Activated naive CD4-positive, alpha-beta T cell (primary cell): ENCODE measurements at places on chromosomes 11 and 22.

GRCh38 chr11:61071208-61071681 lies 31.0 kb upstream of the CD5 start:
- peak; percentile 54 for DNase-seq

- DNase-seq = no peak
Measured at GRCh38 chr11:122155765-122156527, 39.9 kb upstream of the BLID start.

DNA sequence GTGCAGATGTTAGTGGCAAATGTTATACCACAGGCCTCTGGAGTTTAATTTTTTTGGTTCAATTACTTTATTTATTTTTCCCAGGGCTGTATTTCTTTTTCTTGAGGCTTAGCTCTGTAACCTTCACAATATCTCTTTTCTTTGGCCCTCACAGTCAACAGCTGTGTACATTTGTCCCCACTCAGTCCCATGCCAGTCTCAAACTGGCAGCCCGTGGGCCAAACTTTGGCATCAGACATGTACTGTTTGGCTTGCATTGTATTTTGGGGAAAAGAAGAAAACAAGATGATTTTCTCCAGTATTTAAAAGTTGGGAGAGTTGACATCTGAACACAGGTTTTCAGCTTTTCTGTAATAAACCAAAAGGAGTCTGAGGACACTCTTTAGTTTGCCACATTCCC lies 87.1 kb downstream of the PRR5L start:
- DNase-seq = no peak

DNA sequence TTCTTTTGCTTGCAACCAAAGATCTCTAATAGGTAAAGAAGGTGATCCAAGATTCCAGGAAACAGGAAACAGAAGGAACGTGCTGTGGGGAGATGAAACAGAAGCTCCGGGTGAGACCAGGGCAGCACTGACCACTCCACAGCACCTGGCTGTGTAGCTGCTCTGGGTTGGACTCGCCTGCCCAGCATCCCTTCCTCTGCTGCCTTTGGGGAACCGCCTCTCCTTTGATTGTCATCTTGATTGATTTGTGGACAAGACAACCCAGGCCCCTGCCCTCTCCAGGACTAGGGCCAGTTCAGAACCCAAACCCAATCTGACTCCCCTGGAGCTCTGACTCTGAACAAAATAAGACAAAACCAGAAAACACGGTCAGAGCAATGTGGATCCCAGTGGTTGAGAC lies 14.7 kb upstream of the APOBEC3A start:
- no peak for DNase-seq

DNA sequence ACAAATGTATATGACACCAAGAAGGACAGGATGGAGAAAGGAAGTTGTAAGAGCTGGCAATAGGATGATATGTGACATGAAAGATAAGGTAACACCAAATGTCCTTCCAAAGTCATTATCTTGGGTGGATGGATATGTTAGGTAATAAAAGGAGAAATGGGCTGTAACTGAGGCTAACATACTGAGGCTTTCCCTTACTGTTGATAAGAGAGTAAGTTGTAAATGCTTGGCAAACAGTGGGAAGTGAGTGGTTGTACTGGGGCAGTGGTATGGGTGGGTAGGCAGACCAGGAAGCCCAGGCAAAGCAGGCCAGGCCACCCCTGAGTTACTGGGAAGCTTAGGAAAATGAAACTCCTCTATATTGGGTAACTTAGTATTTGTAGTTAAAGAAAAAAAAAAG lies 73.7 kb downstream of the ARHGAP42 start:
- DNase-seq = no peak

DNA sequence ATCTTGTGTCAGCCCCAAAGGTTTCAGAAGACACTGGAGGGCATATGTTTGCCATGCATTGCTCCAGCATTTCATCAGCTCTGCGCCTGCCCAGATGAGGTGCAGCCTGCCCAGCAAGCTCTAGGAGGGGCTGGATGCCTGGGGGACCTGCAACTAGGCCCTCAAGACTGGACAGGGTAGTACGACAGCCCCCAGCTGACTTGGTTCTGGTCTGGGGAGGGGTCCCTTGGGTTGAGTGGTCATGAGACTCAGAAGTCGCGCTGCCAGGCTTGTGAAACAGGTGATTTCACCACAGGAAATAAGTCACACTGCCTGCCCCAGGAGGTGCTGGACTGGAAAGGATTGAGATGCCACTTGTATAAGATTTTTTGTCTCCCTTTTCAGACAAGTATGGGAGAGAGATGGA lies 23.4 kb downstream of the TPBGL start:
- no peak for DNase-seq

DNA sequence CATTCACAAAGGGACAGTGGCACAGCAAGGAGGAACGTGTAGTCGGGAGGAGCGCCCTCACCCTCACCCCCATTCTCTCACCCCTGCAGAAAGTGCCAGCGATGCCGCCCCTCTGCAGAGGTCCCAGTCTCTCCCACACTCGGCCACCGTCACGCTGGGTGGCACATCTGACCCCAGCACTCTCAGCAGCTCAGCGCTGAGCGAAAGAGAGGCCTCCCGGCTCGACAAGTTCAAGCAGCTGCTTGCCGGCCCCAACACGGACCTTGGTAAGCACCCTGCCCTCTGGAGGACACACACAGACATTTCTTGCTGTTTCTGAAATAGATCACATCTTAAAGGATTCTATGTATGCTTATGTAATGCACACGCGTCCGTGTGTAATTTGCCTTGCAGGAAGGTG lies 34.9 kb downstream of the TBC1D22A start:
- DNase-seq = no peak

DNA sequence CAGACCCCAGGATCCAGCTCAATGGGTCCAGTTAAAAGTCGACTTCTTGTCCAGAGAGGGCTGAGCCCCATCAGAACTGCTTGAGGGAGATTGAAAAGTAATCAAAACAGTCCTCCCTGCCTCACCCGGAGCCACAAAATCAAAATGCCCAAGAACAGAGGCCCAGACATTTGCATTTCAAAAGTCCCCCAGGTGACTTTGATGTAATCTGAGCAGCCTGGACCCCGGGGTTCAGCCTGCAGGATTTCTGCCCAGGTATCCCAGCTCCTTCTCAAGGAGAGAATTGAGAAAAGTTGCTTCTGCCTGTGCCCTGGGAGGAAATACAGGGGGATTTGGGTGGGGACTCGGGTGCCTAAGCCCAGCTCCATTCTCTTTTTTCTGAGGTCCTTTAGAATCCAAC lies 1385.0 kb downstream of the TBC1D22A start:
- no peak for DNase-seq

- DNase-seq = no peak
Measured at GRCh38 chr22:33194529-33195077, 136.4 kb upstream of the SYN3 start.

- no peak for DNase-seq
Measured at GRCh38 chr11:34278693-34279297, 79.0 kb downstream of the ABTB2 start.

GRCh38 chr11:3375552-3375951 lies 3.4 kb downstream of the ZNF195 start:
- DNase-seq = no peak

DNA sequence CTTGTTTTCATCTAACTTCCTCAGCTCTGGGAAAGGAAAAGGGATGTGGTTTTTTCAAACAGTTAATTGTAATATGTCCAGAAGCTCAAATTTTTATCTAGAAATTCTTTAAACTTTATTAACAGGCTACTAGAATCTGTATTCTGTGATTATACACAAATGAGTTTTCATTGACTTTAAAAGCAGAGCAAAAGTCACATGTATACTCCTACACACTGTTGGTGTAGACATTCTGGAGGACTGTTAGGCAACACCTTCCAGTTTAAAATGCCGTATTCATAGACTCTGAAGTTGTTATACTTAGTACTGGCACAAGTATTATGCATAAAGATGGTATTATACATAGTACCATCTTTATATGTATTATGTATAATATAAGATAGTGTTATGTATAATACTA lies 64.9 kb downstream of the SPECC1L start:
- DNase-seq = no peak

DNA sequence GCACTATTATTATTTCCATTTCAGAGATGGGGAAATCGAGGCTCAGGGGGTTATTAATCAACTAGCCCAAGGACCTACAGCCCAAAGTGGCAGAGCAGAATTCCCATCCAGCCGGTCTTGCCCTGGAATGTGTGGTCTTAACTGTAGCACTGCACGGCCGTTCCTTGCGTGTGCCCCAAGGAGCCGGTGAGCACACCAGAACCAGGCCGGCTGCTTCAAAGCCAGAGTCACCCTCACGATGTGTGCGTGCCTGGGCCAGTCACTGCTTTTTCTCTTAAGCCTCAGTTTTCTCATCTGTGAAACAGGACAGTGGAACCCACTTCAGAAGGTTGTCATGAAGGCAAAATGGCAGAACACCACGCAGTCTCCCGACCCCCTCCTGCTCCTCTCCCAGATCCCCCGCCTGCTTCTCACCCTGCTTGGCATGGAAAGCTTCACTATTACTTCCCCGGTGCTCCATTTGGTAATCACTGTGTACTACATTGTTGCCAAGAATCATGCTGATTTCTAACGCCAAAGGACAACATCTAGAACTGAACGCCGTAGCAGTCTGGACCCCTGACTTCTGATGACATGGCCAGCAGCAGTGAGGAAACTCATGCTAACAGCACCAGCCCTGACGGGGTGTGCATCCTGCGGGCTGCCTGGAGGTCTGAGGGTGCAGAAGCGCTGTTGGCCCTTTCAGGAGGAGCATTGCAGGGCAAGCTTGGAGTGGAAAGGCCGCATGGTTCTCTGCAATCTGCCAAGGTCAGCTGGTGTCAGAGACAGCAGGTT lies 106.8 kb upstream of the B3GAT1 start:
- no peak for DNase-seq

DNA sequence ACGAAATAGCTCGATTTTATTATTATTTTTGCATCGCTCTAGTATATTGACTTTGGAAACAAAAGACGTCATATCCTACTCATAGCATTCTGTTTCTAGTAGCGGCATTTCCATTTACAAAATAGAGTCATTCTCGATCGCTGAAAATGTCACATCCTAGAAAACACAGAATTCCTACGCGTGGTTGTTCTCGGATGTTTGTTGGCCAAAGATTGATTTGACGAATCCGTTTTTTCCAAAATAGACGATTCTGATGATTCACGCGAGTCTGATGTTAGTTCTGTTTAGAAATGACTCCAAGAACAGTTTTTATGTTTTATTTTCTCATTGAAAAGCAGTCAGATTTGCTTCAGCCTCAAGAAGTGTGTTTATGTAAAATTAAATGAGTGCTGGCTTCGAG lies 47.6 kb downstream of the SMIM38 start:
- DNase-seq = no peak

- DNase-seq = no peak
Measured at GRCh38 chr11:73872749-73873357, 3.8 kb downstream of the COA4 start.

- DNase-seq = peak; percentile 99
Measured at GRCh38 chr11:18394275-18394927, at the start of gene LDHA. LDHA (plus strand) TSS chr11:18394563; CDS start chr11:18396843, 2,280 bp downstream.

DNA sequence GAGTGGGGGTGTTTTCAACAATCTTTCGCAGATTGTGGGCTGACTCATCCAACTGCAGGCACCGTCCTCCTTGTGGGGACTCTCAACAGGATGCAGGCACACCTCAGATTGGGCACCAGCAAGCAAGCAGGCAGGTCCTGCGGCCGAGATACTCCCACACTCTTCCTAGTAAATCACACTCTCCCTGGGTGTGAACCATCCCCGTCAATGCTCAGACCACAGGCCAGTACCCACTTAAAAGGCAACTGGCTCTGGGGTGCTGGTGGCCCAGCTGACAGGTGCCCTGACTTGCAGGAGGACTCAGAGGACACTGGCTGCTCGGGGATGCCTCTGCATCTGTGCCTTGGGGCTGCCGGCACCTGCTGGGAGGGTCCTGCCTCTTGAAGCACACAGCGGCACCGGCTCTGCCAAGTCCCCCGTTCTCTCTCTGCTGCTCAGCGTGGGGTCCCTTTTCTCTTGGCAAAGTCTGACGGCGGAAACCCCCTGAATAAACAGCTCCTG lies 282.5 kb downstream of the CTTN start:
- DNase-seq = no peak

- no peak for DNase-seq
Measured at GRCh38 chr11:133346137-133346536, 186.2 kb downstream of the OPCML start.

DNA sequence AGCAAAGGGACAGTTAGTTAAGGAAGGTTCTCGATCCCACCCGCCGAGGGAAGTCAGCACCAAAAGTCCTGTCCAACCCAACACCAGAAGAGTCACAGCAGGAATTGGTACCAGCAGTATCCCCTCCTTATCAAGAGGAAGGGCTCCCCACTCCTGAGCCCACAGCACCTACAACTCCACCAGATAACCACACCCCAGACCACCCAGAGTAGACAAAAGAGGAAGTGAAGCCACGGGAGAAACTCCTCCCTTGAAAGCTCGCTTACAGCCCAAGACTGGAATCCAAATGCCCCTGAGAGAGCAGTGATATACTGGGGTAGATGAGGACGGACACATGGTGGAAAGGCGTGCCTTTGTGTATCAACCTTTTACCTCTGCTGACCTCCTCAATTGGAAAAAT lies 7.3 kb upstream of the CD5 start:
- DNase-seq = no peak

- DNase-seq = no peak
Measured at GRCh38 chr22:17369439-17370025, at the start of gene CECR2. CECR2 (plus strand) TSS chr22:17369460; CDS start chr22:17369784, 324 bp downstream.

DNA sequence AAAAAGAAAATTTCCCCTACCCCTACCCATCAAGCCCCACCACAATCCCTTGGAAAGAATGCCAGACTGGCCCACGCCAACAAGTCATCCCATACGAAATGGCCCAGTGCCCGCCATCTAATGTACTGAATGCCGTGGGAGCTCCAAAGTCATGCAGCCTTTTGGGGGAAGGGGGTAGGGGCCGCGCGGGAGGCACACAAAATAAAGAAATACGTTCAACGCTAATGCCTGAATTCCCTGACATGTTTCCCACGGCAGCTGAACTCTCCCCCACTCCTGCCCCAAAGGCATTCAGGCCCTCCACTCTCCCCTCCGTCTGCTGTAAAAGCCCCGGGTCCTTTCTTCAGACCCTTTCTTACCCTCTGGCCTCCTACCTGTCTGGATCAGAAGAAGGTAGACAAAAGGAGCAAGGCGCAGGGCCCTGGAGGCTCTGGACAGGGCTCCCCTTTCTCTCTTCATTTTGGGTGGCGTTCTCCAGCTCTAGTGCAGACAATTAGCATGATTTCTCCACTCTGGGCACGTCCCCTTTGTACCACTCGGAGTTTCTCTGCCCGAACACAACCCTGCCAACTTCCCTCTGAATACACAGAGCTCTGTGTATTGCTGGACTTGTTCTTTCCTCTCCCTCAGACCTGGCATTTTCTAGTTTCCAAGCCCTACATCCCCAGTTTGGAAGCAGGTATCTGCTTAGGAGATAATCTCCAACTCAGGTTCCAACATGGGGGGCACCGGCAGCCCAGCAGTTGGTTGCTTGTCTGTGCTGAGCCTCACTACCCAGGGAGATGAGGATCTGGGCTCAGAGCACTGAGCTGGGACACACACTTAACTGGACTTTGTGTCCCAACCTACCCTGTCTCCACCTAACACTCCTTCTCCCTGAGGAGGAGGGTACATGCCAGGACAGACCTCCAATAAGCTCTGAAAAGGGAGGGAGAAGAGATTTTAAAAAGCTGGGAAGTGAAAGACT lies at the start of gene HEPACAM:
Gene HEPACAM, minus strand, starts transcription at position 500 of the 967 bp plus-strand sequence. Its CDS starts 41 bp downstream, at position 459.
- no peak for DNase-seq
